ENCODE measurements at places on chromosomes 11 and 22.

- no peak for DNase-seq
Measured at GRCh38 chr11:59705294-59705693, 8.4 kb downstream of the OR10V1 start.

DNA sequence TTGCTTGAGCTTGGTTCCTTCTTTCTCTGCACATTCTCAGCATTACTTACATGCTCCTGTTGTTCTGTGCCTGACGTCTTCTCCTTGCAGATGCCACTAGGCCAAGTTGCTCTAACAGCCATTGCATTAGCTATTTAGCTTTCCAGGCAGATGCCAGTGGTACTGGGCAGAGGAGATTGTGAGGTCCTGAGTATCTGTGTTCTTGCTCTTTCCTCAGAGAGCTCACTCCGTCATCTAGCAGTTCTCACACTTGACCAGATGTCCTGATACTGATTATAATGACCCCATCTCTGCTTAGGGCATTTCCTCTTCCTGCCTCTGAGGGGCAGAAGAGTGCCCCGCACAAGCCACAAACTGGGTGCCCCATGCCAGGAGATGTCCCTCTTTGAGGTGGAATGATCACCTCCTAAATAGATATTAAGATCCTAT lies 30.7 kb downstream of the ARHGAP1 start:
- no peak for DNase-seq

GRCh38 chr11:70915158-70915985 lies 337.0 kb downstream of the SHANK2 start:
- DNase-seq = no peak

- no peak for DNase-seq
Measured at GRCh38 chr11:12824281-12825041, 150.2 kb downstream of the TEAD1 start.

- no peak for DNase-seq
Measured at GRCh38 chr11:28999620-29000019, 891.4 kb downstream of the METTL15 start.
